Foreskin keratinocyte (primary cell): ENCODE measurements at places on chromosomes 13 and 19.

DNA sequence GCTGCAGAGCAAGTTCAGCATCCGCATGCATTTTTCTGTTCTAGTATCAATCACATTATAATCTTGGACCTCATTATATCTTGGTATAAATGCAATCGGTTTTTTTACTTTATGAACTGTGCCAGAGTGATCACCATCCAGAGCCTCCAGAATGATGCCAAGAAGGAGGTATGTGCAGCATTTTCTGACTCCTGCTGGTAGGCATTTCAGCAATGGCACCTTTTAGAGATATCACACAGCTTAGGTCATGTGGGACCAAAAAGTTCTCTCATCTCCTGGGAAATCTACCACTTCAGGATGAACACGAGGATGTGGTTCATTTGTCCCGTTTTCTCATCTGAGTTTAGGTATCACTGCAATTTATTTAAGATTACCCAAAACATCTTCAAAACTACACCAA lies 220.4 kb downstream of the VWA8 start:
- DNase-seq: no peak

DNA sequence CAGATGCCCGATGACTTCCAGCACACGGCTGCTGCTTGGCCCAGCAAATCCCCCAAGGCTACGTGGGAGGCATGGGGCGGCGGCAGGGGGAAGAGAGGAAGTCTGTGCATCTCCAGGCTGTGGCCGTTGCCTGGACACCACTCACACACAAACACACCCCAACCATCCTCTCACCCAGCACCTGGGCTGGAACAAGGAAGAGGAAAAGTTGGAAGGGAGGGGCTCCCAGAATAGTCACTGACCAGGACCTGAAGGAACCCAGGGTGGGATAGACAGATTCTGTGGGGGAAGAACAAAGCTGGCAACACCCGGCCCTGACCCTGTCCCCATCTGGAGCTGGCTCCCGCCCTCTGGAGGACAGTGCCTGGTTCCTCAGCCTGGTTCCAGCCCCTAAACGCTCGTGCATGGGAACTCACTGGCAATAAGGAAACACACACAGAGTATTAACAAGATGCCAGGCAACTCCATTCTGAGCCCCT lies 11.2 kb downstream of the PPP6R1 start:
- peak; percentile 74 for DNase-seq

- DNase-seq: no peak
Measured at GRCh38 chr19:55620410-55621204, 3.8 kb downstream of the ZNF784 start.

DNA sequence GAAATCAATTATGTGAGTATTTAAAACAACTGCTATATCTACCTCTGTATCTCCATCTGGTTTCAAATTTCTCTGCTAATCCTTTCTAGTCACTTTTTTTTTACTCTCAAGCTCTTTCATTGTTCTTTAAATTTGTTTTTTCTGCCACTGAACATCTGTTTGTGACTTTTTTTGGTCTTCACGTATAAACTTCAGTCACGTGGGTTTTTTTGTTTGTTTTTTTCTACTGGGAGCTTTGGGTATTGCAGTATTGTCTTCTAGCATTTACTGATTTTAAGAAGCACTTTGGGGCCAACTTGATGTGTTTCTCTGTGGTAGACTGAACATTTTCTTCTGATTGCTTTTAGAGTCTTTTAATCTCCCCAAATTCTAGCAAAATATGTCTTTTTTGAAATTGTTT lies 262.6 kb upstream of the RXFP2 start:
- DNase-seq: no peak

DNA sequence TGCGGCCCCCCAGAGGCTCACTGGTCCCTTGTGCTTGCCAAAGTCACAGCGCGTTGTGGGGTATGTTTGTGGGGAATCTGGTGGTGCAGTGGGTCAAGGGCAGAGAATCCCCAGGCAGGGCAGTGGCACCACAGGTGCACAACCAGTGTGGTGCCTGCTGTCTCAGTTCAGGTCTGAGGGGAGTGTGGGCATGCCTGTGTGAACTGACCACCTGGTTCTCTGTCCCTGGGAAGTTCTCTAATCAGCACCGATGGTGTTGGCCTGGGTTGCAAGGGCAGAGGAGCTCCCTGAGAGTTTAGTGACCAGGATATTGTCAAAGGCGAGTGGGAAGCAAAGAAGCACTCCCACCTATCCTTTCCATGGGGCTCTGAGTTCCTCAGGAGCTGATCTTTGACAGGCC lies 37.7 kb downstream of the ACSBG2 start:
- DNase-seq: no peak

DNA sequence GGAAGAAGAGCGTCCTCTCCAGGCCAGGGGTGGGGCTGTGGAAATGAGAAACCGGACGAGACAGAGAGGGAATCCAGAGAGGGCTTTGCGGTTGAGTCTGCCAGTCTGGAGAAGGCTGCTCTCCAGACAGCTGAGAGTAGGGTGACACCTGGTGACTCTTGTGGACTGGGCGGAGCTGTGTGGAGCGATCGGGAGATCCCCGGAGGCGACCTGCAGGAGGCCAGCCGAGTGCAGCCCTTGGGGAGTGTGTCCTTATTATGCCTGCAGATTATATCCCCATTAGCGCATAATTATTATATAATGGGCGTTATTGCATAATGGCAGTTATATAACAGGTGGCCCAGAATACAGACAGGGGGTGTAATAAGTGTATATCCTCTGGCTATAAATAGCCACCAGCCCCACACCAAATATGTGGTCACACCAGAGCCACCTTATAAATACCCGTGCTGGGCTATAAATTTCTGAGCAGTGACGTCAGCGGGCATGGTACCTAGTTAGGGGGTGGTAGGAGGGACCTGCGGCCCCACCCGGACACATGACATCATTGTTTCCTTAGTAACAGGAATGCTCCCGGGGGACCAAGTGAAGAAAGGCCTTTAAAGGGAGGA lies 41.2 kb downstream of the NFIX start:
- DNase-seq: no peak

GRCh38 chr19:38281811-38282566 lies 17.6 kb downstream of the SPINT2 start:
- no peak for DNase-seq

DNA sequence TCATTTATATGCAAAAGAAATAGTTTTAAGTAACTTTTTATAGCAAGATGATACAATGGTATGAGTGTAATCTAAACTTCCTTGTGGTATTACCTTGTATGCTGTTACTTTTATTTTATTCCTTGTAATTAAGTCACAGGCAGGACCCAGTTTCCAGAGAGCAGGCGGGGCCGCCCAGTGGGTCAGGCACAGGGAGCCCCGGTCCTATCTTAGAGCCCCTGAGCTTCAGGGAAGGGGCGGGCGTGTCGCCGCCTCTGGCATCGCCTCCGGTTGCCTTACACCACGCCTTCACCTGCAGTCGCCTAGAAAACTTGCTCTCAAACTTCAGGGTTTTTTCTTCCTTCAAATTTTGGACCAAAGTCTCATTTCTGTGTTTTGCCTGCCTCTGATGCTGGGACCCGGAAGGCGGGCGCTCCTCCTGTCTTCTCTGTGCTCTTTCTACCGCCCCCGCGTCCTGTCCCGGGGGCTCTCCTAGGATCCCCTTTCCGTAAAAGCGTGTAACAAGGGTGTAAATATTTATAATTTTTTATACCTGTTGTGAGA lies 10.2 kb downstream of the PLPPR3 start:
- no peak for DNase-seq
